ENCODE measurements at places on chromosomes 1 and 21. TPM values are rescaled to one million over a fixed set of nuclear protein-coding genes. Genes with fewer than 3 reads are reported as not detected.

The ELF3 gene
- total RNA-seq, result 0.31 TPM

The MYOC gene
- not detected for total RNA-seq

The FBXO2 gene
- 2.7 TPM for total RNA-seq

- no peak for DNase-seq
Observed at GRCh38 chr1:211581526-211581925, 2.6 kb upstream of the SLC30A1 start.

- no peak for DNase-seq
Observed at GRCh38 chr21:14070049-14070893, 140.5 kb downstream of the LIPI start.

DNA sequence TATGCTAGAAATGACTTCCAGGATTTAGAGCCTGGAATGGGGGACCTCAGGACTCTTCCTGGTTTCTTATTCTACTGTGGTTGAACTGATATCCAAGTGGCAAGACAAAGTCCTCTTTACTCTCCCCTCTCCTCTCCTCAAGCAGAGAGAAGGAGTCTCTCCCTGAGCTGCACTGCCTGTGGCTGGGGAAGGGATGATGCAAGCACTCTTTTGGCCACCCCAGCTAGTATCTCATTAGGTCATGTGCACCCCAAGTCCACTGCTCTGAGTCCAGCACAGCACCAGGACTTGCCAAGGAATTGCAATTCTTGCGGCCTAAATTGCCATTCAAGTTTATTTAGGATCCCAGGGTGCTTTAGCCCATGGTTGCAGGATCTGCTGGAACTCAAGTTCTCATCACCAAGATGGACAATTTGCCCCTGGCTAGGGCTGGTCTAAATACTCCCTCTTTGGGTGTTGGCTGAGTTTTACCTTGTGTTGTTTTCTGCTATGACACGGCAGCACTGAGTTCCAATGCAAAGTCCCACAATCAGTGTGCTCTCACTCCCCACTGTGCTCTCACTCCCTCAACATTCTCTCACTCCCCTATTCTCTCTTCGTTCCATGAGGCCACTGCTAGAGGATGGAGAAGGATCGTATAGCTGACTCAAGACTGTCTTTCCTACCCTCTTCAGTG lies 172.2 kb downstream of the TM2D1 start:
- DNase-seq, result no peak

DNA sequence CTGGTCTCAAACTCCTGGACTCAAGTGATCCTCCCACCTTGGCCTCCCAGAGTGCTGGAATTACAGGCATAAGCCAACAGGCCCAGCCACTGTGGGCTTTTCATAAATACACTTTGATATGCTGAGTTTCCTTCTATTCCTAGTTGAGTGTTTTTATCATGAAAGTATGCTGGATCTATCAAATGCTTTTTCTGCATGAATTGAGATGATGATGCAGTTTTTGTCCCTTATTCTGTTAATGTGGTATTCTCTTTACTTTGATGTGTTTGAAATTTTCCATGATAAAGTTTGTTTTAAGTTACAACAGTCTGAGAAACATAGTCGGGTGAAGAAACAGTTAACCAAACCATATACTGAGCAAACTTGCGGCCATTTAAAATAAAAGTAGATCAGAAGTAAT lies 24.1 kb downstream of the RNF115 start:
- no peak for DNase-seq

GRCh38 chr1:38539931-38540330 lies 319.6 kb downstream of the RRAGC start:
- no peak for DNase-seq

GRCh38 chr1:219733511-219734174 lies 120.7 kb upstream of the ZC3H11B start:
- DNase-seq, result no peak
